Smooth muscle cell of the brain vasculature (primary cell): ENCODE measurements at places on chromosomes 5 and 9.

DNA sequence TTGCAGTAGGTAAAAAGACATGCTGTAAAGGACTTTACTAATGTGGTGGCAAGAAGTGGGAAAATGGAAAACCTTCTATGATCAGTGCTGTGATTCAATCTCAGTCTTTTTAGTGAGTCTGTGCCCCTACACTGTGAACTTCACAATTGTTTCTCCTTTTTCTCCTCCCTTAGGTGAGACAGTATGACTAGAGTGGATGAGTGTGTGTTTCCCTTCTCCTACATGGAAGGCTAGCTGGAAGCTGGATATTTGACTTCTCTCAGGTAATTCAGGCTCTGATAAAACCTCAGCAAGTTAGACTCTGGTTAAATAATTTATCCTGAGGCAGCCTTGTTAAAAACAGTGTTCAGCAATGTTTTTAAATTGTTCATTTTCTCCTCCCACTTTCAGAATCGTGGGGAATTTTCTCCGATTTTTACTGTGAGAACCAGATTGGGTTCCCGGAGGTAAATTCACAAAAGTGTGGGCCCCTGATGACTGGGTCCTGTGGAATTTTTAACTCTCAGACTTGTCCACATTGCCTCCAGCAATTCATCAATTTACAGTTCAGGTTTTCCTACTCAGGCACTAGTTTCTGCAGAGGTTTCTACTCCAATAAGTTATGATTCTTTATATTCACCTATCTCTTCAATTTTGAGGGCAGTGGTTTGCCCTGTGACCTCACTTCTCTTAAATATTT is 149.1 kb upstream of the PIK3R1 start:
- DNase-seq: no peak

DNA sequence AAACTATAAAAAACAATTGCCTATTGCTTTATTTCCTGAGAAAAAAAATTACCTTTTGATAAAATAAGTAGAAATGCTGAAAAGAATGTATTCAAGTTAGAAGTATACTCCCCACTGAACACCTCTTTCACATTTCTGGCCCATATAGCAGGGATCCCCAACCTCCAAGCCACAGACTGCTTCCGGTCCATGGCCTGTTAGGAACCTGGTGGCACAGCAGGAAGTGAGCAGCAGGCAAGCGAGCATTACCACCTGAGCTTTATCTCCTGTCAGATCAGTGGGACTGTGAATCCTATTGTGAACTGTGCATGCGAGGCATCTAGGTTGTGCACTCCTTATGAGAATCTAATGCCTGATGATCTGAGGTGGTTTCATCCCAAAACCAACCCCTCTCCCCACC is 563.9 kb downstream of the RAB3C start:
- no peak for DNase-seq

- no peak for DNase-seq
Observed at GRCh38 chr5:134043793-134044792, 39.3 kb upstream of the VDAC1 start.

GRCh38 chr9:38251036-38251860 is 141.3 kb upstream of the ALDH1B1 start:
- no peak for DNase-seq

DNA sequence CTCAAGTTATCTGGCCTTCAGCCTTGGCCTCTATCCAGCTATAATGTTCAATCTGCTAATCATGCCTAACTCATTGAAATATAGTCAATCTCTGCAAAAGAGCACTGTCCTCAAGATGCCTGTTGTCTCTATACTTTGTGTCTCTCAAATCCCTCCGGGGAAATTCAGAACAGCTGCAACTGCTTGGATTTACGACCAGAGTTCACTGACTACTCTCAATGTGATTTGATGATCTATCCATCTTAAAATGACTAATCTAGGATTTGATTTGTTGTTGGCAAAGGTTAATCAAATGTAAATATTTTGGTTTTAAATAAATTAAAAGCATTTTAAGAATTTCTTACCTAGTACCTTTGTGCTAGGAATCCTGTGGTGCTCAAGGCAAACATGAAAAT is 40.9 kb downstream of the SVEP1 start:
- DNase-seq: no peak

DNA sequence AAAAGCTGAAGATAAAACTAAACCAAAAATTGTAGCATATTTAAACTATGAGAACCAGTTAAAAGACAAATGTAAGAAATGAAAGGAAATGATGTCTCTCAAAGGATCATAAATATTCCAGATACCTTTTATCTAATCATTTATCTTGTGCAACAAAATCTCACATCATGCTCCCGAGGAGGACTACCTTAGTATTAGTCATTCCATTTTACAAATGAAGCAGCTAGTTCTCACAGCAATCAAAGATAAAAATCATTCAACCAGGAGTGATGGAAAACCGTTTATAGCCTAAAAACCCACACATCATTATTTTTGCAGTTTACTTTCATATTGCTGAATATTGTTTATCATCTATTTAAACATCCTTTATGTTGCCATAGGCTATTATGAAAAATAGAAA is 190.0 kb downstream of the CDH12 start:
- no peak for DNase-seq

DNA sequence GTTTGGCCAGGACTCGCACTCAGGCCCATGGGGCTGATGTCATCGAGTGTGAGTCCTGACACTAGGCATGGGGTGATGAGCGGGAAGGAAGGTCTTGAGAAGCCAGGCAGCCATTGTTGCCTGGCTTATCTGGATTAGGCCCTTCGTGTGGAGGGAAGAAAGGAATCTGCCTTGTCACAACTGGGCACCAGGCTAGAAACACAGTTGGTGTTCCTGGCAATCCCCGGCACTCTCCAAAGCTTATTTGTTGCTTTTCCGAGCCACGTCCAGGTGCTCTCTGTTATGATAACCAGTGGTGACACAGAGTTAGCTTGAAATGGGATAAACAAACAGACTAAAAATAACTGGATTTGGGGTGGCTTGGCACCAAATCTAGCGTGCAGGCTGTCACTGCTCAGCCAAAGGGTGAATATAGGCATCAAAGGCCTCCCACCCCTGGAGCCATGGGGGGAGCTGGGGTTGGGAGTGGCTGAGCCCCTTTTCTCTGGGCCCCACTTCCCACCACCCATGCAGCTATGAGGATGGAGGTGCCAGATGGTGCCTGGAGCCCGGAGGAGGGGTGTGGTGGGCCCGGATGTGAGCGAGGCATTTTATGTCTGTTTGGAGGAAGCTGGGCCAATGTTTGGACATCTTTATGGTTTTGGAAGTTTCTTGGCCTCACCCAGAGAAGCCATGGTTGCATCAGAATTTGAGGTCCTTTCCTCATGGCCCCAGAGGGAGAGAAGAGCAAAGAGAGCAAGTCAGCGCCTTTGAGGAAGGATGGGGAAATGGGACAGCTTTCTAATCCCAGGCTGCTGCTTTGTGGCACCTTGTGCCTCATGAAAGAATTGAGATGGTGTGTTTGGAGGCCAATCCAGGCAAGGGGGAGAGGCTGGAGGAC is 98.0 kb upstream of the PITX1 start:
- DNase-seq: no peak

GRCh38 chr9:8680658-8681057 is 881.1 kb upstream of the DMAC1 start:
- no peak for DNase-seq

DNA sequence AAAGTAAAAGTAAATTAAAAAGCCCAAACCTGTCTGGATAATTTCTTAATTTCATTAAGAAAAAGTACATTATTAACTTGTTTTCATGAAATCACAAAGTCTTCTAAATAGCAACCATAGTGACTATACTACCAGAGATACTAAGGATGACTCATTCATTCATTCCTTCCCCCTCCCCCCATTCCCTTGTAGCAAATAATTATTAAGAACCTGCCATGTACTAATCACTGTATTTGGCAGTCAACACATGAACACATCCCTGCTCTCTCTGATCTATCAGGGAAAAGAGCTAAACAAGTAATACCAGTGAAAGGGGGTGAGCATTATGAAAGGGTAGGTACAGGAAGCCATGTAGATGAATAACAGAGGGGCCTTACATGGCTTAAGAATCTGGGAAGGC is 203.9 kb downstream of the CWC27 start:
- no peak for DNase-seq
